ENCODE measurements at places on chromosomes 1 and 21.

DNA sequence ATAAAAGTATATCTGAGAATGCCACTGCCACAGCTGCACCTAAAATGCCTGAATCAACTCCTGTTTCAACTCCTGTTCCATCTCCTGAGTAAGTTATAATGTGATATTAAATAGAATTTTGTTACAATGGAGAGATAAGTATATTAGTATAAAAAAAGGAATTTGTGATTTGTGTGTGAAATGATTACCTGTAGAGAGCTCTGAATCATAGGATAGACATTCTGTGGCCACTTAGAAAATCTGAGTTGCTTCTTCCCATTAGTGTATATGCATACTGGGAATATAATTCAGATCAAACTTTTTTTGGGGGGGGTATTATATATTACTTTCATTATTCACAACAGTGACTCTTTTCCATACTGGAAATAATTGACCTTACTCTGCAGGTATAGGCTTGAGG, 52.9 kb downstream of the SUCO start:
- no peak for DNase-seq

DNA sequence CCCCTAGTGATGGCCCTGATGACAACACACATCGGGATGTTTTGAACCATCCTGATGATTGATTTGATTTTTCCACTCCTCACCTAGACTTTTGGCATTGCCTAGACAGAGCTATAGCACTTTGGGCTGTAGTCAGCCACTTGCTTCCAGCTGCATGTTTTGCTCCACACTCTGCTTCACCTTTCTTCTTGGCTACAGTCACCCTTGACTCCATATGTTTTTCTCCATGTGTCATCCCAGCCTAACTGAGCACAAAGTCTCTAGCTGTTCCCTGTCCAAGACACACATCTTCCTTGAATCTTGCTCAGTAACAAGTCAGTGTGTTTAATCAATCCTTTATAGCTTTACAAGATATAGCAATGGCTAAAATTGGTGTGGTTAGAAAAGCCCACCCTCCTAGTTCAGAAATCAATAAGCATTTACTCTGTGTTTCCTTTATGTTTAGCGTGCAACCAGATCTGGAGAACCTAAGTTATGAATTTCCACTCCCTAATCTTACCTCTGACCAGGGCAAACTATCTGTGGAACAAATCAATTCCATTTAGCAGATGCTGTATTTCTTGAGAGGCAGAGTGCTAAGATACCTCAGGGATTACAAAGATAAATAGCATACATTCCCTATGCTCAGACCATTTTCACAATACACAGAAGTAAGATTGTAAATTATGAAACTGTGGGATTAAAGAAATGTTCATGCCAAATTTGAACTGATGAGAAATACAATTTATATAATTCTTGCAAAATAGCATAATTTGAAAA, 98.4 kb upstream of the LYPLAL1 start:
- DNase-seq = no peak

DNA sequence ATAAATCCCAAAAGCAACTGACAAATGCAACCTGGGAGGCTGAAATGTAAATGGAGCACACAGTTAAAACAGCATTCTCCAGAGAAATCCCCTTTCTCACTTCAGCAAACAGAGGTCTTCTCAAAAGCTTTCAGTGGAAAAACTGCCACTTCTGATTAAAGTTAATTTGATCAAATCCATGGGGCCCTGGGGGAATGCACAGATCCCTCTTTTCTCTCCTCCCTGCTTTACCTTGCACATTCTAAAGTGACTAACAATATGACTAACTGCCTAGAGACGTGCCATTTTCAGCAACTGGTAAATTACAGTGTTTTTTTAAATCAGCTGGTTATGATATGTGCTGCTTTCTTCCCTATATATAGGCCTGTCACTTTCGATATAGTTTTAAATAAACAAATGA, 142.5 kb downstream of the RERE start:
- no peak for DNase-seq

DNA sequence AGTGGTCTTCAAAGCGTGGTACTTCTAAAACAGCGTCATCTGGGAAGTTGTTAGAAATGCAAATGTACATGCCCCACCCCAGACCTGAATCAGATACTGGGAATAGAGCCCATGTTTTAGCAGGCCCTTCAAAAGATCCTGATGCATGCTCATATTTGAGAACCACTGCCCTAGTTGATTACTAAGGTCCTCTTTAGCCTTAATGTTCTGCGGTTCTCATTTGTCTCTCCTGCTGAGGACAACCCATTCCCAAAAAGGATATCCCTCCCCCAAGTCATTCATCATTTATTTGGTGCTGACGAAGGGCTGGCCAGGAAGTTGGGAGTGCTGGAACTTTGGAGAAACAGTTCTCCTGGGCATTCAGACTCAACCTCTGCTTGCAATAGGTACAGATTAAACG, 92.4 kb upstream of the RALGPS2 start:
- DNase-seq = no peak

GRCh38 chr1:98393719-98394118, 267.8 kb upstream of the SNX7 start:
- no peak for DNase-seq

GRCh38 chr1:94315552-94316116, 78.2 kb upstream of the ARHGAP29 start:
- DNase-seq = no peak

GRCh38 chr1:213987927-213988506, at the start of gene PROX1:
PROX1 (plus strand) TSS chr1:213987973; CDS start chr1:213996536, 8,563 bp downstream.
- no peak for DNase-seq

GRCh38 chr1:1274299-1274930, 761 bp upstream of the UBE2J2 start:
- no peak for DNase-seq

DNA sequence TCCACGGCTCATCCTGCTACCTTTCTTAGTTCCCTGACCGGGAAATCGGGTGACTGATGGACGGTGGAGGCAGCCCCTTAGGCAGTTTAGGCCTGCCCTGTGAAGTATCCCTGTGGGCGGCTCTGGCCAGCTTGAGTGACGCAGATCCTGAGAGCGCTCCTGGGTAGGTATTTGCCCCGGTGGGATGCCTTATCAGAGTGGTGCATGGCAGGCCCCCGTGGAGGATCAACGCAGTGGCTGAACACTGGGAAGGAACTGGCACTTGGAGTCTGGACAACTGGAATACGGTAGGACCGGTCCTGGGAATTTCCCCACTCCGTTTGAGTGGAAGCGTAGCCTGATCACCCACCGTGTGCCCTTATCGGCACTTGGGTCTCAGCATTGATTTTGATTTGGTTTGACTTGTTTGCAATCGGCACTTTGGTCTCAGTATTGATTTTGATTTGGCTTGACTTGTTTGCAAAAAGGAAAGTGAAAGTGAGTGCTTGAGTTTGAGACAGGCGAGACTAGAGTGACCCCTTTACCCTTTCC, 15.2 kb downstream of the PLA2G2F start:
- no peak for DNase-seq

DNA sequence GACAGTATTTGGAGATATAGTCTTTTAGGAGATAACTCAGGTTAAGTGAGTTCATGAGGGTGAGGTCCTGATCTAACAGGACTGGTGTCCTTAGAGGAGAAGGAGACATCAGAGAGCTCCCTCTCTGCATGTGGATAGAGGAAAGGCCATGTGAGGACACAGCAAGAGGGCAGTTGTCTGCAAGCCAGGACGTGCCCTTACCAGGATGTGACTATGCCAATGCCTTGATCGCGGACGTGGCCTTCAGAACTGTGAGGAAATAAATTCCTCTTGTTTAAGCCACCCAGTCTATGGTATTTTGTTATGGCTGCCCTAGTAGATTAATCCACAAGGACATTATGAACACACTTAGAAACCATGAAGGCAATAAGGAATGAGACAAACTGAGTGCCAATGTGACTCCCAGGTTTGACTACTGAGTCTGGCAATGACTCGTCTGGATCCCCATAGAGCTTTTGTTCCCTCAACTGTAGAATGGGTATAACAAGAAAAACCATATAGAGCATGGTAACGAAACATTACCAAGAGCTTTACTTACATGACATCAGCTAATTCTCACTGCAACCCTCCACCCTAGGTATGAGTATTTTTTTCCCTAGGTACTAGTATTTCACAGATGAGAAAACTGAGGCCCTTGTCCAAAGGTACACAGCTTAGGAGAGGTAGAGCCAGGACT, 6.5 kb downstream of the URB1 start:
- DNase-seq = no peak

GRCh38 chr1:150415800-150416199, 51.9 kb downstream of the RPRD2 start:
- DNase-seq = no peak

GRCh38 chr1:98336472-98337083, 324.9 kb upstream of the SNX7 start:
- DNase-seq = no peak

- no peak for DNase-seq
Measured at GRCh38 chr1:223403184-223403815, 10.1 kb downstream of the CCDC185 start.

DNA sequence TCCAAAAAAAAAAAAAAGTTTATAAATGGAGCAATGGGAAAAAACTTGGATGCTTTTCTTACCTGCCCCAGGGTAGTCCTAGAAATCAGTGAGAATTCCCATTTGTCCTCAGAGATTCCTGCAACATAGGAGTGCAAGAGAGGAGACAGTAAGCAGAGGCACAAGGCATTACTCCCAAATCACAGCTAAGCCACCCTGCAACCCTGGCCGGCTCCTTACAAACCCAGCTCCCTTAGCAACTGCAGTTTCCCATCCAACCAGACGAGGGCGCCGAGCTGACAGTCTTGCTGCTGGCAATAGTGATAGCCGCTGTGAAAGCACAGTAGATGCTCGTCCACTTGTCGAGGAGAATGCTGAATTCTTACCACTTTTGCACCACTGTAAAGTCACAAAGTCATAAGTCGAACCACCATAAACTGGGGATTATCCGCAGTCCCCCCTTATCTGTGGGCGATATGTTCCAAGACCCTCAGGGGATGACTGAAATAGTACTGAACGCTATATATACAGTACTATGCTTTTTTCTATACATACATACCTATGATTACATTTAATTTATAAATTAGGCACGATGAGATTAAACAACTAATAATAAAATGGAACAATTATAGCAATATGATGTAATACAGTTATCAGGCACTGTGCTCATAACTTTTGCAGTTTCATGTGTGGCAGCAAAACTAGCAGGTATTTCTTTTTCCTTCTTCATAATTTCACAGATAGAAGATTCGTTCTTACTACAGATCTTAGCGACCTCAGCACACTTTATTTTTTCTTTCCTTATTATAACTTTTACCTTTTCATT, 6.0 kb upstream of the PITHD1 start:
- DNase-seq = peak; percentile 80

DNA sequence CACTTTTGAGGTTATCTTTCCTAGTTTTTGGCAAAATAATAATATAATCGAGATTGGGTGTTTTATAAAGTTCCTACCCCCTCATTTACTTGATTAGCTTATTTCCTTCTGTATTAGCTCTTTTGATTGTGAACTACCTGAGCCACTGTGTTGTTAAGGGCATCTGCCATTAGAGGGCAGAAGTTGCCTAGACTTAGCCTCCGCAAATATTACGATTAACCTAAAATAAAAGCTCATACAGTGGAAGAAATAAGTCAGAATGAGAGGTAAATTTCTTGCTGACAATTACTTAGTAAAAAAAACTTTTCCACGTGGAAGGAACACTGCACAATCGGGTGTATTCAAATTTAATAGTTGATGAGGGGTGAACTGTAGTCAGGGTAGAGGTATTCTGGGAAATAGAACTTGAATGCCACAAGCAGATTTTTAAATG, 2.3 kb downstream of the H3-3A start:
- no peak for DNase-seq

GRCh38 chr1:207463021-207463420, 8.9 kb downstream of the CR2 start:
- no peak for DNase-seq

DNA sequence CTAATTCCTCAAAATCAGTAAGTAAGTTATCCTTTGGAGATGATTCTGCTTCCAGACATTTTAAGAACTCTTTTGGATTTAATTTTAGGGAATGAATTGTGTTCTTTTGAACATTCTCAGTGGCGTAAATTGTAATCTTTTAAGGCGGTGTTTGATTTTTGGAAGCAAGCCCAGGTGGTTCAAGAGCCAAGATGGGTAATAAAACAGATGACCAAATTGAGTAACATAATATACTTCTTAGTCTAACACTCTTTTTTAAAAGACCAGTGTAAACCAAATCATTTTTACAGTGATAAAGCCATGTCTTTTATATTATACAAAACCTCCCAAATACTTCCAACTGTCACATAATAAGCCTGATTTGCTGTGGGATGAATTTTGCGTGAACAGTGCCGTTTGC, 133.8 kb downstream of the LRRC40 start:
- DNase-seq = no peak

DNA sequence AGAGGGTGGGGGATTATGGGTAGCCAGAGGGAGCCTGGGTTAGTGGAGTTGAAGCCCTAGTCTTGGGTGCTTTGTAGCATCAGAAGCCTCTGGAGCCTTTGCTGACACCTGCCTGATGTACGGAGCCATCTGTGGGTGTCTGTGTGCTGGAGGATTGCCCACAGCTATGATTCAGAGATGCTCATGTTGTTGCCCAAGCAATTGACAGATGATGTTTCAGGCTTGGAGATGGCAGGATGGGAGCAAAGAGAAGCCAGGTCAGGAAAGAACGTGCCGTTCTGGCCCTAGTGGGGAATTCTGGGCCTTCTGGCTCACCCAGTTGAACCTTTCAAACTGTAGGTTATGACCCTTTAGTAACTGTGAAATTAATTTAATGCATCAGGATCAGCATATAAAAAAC, 27.6 kb downstream of the COQ8A start:
- no peak for DNase-seq

DNA sequence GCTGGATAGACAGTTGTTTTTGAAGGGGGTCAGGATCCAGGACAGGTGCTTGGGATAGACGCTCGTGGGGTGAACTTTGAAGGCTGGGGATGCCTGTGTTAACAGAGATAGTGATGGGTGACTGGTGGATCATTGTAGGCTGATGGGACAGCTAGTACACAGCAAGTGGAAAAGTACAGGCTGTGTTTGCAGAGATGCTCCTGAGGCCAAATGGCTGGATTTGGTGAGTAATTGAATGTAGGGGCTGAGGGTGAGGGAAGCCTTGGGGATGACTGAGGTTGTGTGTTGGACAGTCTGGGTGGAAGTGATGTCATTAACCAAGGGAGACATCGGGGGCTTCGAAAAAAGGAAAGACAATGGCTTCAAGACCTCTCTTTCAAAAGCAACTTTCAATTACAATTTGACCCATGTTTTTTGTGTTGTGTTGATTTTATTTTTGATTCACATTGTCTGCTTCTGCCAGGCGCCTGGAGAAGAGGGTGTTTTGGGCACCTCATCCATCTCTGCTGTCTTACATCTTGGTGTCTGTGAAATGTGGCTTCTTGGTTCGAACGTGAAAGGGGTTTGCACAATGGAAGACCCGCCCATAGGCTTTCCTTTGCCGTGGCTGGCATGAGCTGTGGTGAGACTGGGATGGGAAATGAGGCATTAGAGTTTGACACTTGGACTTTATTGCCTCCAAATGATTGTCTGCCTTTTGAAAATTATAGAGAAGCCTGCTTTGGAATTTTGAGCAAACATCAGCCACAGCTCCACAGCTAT, 147.5 kb downstream of the FOXD2 start:
- no peak for DNase-seq

DNA sequence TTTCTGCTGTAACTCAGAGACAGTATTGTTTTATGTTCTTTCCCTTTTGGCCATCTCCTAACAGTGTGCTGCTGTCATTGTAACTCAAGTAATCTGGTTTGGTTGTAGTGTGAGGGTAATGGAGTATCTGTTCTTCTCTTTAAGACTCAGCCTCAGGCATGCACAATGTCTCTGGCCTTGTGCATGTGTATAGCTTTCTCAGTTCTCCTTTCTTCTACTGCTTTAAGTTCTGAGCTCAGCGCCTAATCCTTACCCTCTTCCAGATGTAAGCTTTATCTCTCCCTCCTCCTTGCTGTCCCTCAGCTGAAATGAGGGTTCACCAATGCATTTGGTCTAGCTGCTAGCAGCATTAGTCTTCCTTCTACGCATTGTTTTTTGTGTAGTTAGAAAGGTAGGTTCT, 1420.4 kb upstream of the PRMT6 start:
- DNase-seq = no peak

Data from stimulated activated CD8-positive, alpha-beta memory T cell treated with anti-CD3 and anti-CD28 coated beads, Interleukin-7, amount 100 ng/mL, for 1 hour (primary cell).